ENCODE measurements at places on chromosomes 3 and 15.

- DNase-seq = no peak
These were observed 1.1 kb downstream of the BLM start for GRCh38 chr15:90718232-90718631.

GRCh38 chr15:98787194-98787593, 138.9 kb downstream of the IGF1R start:
- no peak for DNase-seq

DNA sequence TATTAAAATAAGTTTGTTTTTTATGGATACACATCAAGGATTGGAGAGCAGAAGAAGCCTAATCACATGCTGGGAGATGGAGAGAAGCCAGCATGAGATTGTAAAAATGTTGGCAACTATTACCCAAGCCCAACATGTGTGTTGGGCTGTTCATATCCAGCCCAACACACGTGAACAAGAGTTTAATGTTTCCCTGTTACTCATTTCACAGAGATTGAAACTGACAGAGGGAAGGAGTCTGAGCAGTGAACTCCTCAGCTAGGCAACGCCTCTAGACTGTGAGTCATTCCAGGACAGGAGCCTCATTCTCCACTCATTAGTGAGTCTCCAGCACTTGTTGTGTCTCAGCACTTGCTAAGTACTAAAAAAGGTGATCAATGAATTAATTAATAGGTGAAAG, 43.2 kb upstream of the CMSS1 start:
- DNase-seq = no peak

- DNase-seq = no peak
These were observed 168.4 kb upstream of the CADPS start for GRCh38 chr3:63043631-63044030.

DNA sequence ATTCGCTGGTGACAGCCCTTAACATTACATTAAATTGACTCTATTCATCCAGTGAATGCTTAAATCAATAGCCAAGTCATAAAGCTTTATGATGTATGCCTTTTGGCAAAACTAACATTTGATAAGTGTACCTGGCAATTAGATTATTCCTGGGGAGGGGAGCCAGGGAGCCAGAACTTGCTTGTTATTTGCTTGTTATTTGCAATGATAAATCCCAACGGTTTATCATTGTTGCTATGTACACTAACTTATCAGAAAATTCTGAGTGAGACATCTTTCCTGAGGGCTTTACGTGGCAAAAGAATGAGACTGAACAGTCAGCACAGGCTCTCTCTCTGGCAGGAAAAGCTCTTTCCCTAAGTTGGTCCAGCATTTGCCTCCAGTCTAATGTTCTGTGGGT, 35.8 kb upstream of the FBN1 start:
- DNase-seq = peak; percentile 38
